ENCODE measurements at places on chromosomes 7 and 10.

GRCh38 chr7:105439174-105439893, 50.6 kb upstream of the SRPK2 start:
- DNase-seq: peak; percentile 88

GRCh38 chr7:133542209-133542780, 289.4 kb downstream of the EXOC4 start:
- DNase-seq: no peak

- no peak for DNase-seq
These were observed 54.6 kb downstream of the VSTM2A start for GRCh38 chr7:54596747-54597146.

- peak; percentile 42 for DNase-seq
These were observed 9.2 kb downstream of the ZNF488 start for GRCh38 chr10:47374611-47375536.

Measured in fibroblast of skin of abdomen (primary cell).